ENCODE measurements at places on chromosomes 13 and 19.

DNA sequence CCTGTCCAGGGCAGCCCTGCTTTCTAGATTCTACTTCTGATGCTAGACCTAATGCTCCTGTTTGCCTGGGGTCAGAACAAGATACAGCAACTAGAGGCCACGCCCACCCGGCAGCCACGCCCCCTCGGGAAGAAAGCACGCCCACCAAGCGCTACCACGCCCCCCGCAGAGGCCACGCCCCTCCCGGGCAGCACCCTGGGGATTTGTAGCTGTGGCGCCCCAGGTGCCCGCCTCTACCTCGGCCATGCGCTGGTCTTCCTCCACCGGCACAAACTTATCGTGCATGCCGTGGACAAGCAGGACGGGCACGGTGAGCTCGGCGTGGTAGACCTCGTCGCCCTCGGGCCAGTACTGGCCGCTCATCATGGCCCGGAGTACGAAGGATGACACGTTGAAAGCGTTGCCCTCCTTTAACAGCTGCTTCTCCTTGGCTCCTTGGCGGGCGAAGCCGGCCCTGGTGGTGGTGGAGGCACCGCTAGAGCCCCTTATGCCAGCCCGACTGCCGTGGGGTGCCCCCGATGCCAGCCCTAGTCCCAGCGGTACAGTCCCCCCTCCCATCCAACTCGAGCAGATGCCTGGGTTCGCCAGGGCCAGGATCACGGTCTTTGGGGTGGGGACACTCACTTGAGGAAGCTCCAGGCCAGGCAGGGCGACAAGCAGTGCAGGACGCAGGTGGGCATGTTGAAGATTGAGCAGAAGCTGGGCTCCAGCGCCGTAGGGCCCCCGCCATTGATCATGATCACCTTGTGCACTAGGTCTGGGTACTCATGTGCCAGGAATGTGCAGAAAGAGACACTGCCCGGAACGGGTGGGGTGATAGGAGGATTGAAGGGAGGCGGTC is 9.0 kb downstream of the ABHD8 start:
- no peak for DNase-seq

GRCh38 chr19:56765137-56765536 is 75.4 kb downstream of the PEG3 start:
- DNase-seq = peak; percentile 26

DNA sequence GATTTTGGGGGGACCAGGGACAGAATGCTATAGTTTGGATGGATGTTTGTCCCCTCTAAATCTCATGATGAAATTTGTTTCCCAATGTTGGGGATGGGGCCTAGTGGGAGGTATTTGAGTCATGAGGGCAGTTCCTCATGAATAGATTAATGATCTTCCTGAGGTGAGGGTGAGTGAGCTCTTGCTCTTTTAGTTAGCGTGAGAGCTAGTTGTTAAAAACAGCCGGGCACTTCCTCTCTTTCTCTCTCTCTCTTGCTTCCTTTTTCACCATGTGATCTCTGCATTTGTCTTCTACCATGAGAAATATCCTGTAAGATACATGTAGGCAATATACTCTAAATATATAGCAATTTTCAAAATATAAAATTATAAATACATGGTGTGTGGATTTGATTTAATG is 290.8 kb upstream of the PCDH9 start:
- DNase-seq = no peak

GRCh38 chr19:681029-682019 is 5.1 kb downstream of the FSTL3 start:
- DNase-seq = no peak

DNA sequence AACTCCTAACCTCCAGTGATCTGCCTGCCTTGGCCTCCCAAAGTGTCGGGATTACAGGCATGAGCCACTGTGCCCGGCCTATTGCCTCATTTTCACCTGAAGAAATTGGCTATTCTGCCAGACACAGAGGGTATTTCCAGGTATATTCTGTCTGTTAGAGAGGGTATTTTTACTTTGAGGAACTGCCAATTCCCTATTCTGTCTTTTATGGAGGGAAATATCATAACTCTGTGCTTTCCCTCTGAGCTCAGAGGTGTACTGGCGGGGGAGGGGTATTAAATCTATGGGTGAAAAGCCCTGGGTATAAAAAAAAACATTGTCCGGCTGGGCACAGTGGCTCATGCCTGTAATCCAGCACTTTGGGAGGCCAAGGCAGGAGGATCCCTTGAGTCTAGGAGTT is 24.8 kb downstream of the TSKS start:
- DNase-seq = no peak

DNA sequence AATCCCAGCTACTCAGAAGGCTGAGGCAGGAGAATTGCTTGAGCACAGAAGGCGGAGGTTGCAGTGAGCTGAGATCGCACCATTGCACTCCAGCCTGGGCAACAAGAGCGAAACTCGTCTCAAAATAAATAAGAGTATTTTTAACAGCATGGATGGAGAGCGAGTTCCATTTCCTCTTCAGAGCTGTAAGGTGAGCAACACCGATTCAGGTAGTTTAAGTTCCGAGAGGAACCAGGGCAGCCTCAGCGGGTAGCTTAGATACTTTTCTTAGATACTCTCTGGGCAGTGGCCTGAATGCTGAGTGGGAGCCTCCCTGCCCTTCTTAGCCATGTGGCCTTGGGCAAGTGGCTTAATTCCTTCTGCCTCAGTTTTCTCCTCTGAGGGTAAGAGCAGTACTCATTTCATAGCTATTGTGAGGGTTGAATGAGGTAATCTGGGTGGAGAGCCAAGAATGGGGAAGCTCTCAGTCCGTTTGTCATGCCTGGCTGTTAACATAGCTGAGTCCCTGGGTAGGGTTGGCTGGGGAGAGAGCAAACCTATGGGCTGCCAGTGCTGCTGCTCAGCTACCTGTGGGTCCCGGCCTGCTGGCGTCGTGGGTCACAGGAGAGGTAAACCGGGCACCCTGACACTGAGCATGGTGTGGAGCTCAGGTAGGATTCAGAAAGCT is 4.1 kb downstream of the ATP11A start:
- no peak for DNase-seq

DNA sequence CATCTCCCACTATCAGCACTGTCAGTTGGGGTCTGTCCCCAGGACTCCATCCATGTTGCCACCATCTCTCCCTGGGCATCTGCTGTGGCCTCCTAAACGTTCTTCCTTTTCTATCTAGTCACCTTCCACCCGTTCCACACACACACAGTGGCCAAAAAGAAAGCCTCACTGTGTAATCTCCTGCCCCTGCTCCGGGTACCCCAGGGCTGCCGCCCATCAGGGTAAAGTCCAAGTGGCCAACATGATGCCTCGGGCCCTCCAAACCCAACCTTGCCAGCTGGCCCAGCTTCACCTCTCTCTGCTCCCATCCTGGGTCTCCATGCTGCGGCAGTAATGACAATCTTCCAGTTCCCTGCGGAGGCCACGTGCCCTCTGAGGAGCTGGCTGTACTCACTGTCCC is 29.4 kb upstream of the PEG3 start:
- DNase-seq = no peak

GRCh38 chr13:100921139-100921538 is 246.5 kb upstream of the TMTC4 start:
- DNase-seq = no peak

DNA sequence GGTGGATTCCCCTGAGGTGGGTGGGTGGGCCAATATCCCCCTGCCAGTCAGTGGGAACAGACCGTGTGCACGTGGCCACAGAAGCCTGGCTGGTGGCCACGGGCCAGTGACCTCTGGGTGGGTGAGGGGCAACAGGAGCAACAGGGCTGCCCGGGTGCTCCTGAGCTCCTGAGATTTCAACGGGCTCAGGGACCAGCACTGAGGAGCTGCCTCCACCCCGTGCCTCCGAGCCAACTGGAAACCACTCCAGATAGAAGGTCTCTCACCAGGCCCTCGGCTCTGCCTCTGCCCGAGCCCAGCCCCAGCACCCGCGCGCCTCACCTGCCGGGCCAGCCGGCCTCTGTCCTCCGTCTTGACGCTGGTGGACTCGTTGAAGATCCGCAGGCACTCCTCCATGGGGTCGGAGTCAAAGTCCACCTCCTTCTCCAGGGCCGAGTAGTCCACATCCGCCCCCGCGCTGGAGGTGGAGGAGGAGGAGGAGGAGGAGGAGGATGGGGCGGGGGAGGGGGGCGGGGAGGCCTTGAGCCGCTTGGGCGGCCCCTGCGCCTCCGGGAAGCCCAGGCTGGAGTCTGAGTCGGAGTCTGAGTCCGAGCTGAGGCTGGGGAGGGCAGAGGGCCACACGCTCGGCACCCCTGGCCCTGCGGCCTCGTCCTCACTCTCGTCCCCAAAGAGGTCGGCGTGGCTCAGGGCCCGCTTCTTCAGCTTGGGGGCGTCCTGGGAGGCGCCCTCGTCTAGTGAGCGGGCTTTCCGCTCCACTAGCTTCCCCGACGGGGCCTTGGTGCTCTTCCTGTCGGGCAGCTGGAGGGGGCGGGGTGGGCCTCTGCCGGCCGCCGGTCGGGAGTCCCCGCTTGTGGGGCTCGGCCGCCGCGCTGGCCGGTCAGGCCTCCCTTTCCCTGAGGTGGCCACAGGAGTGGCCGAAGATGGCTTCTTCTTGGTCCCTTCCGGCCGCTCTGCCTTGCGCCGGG is 14.8 kb upstream of the ATP8B3 start:
- no peak for DNase-seq

DNA sequence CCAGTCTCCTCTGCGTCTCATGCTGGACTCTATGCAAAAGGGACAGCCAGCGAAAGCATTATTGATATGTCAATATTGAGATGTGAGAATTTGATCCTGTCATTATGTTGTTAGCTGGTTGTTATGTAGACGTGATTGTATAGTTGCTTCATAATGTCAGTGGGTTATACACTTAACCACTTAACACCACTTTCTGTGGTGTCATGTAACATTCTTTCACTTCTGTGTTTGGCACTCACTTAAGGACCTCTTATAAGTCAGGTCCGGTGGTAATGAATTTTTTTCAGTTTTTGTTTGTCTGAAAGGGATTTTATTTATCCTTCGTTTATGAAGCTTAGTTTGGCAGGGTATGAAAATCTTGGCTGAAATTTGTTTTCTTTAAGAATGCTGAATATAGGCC is 7.1 kb upstream of the SIGLEC7 start:
- no peak for DNase-seq
